ENCODE measurements at places on chromosomes 1 and 21.
A peak's percentile ranks its signal among the peaks of the same experiment; 100 is the strongest.

- DNase-seq: no peak
Observed at GRCh38 chr1:90358448-90358847, 358.7 kb downstream of the BARHL2 start.

DNA sequence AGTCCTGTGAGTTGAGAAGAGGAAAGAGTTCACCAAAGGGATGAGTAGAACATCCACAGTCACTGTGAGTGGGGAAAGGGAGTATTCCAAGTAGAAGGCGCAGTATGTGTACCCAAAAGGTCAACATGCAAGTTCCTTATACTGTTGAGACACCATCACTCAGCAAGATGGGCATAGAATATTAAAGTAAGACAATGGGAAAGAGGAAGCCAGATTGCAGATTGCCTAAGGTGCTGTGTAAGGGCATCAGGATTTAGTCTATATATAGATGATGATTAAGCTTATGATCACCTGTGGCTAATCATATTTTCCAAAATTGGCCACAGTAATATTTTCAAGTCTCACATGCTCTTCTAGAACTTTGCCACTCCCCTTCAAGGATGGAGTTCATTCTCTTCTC, 120.1 kb upstream of the CAMK1G start:
- no peak for DNase-seq

GRCh38 chr1:109791495-109792043, 27.8 kb upstream of the EPS8L3 start:
- DNase-seq: no peak

GRCh38 chr1:164477343-164477742, 81.6 kb upstream of the PBX1 start:
- no peak for DNase-seq

DNA sequence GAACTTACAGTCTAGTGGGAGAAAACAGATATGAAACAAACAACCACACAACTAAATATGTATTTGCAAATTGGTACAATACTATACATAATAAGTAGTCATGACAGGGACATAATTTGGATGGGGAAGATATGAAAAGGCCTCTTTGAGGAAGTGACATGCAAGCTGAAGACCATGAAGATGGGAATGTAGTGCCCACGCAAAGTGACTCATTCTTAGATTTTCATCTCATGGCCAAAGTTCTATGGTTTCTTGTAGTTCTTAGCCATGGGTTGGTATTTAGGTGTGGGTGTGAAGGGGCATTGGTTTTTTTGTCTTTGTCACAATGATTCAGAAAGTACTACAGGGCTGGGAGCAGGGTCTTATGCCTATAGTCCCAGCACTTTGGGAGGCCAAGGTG, 105.4 kb upstream of the FAM78B start:
- no peak for DNase-seq

GRCh38 chr1:212727386-212728181, 27.9 kb upstream of the BATF3 start:
- peak; percentile 74 for DNase-seq

DNA sequence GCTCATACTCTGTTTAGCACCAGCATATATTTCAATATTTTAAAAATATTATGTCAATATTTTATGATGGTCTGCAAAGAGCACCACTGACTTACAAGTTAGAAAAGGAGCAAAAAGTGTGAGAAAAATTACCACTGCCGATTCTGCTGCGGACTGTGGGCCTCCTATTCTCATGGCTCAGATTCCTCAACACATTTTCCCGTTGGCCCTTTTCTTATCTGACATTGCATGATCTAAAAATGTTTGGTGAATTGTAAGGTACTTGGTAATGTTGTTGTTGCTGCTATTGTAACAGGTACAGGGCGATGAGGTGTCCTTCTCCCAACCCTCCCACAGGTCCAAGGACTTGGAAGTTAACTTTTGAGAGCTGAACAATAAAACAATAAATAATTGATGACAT, 737 bp downstream of the C1orf162 start:
- no peak for DNase-seq

DNA sequence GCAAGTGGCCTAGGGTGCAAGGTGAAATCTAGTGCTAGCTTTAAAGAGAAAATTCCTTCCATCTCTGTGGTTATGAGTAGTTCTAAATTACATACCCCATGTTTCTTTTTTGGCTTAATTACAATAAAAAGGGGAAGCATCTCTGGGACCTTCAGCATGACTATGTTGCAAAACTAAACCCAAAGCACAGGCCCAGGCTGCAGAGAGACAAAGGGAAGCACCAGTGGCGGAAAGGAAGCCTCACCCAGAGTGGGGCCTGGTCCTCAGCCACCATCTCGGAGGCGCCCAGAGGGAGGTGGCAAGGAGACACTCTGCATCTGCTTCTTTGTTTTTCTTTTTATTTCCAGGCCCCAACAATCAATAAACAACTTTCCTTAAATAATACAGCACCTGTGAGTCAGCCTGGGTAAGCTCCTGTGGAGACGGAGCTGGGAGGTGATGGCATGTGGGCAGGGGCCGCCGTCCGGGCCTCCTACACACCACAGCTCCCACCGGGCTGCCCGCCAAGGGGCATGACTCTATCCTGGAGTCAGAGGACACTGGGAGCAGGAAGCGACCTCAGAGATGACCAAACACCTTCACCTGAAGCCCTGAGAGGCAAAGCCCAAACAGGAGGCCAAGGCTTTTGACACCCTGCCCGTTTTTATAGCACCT, 21.7 kb downstream of the ITPKB start:
- DNase-seq: no peak

DNA sequence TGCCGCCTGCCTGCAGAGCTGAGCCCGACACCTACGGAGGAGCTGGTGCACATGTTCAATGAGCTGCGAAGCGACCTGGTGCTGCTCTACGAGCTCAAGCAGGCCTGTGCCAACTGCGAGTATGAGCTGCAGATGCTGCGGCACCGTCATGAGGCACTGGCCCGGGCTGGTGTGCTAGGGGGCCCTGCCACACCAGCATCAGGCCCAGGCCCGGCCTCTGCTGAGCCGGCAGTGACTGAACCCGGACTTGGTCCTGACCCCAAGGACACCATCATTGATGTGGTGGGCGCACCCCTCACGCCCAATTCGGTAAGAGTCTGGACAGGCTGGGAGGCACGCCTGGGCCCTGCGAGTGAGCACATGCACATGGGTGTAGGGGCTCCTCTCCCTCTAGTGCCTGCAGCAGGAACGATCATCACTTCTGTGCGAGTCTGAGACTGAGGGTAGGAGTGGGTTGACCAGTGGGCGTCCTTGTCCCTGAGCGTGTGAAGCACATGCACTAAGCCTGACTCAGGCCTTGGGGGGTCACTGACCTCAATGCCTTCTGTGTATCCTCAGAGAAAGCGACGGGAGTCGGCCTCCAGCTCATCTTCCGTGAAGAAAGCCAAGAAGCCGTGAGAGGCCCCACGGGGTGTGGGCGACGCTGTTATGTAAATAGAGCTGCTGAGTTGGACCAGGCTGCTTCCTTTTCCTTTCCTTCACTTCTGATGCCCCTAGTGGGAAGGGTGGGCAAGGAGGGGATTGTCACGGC, 6.9 kb downstream of the DMAP1 start:
- DNase-seq: peak; percentile 35

DNA sequence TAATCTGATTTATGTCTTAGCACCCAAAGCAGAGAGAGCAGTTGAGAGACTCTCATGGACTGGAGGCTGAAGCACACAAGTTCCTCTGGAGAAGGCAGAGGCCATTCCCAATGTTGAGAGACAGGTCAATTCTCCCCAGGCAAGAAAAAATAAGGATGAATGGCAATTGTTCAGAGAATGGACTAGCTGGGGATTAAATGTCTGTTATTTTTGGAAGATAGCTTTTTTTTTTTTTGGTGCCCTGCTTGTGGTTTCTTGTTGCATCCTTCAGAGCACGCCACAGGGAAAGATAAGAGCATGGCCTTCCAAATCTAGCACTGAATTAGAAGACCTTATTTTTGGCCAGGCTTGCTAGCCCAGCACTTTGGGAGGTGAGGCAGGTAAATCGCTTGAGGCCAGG, 65.6 kb upstream of the ERRFI1 start:
- DNase-seq: peak; percentile 45

- no peak for DNase-seq
Observed at GRCh38 chr1:116754198-116754977, at the start of gene CD2. Gene CD2, plus strand, starts transcription at chr1:116754430. Its CDS starts 63 bp downstream, at chr1:116754493.

DNA sequence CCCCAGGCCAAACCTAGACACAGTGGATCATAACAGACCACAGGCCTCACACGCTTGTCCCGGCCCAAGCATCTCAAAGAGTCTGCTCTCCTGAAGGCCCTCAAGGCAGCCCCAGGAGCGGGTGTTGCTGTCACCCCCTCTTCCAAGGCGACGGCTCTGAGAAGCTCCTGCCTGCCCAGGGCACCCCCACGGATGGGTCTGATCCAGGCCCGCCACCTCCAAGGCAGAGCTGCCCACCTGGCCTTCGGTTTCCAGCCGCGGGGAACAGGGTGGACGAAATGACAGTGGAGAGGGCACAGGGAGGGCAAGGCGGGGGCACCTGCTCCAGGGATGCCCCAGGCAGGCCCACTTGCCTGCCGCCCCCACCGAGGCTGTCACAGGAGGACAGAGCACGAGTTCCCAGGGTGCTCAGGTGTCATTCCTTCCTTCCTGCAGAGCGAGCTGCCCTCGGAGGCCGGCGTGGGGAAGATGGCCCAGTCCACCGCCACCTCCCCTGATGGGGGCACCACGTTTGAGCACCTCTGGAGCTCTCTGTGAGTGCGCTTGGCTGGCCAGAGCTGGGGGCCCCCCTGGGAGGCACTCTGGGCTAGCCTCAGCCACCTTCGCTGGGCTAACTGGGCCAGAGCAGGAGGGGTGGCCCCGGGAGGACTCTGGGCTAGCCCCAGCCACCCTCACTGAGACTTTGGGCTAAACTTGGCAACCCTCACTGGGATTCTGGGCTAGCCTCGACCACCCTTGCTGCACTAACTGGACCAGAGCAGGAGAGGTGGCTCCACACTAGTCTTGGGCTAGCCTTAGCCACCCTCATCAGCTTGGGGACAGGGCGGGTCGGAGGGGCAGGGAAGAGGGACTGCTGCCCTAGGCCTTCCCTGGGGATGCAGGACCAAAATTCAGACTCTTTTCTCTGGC, 29.8 kb downstream of the TP73 start:
- DNase-seq: no peak

- no peak for DNase-seq
Observed at GRCh38 chr21:38244407-38244787, 12.4 kb upstream of the KCNJ15 start.

DNA sequence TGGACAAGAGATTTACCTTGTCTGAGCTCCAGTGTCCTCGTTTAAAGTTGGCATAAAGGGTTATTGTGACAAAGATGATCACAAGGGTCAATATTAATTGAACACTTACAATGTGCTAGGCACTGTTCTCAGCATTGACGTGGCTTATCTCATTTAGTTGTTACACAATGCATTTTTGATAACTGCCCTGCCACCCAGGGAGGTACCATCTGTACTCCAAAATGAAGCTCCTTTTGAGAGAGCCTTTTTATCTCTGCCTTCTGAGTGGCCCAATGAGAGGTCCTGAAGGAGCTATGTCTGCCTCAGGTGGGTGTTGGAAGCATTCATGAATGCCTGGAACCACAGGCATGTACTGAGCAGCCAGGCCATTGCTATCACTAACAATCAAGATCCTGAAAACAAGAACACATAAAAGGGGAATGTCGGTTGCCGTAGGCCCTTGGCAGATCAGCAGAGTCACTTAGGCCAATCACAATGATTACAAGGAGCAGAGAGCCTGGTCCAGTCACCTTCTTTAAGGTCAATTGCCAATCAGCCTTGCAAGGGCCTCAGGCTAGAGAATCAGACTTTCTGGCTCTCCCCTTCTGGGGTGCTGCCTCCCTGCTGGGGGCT, 78.5 kb downstream of the NMNAT2 start:
- DNase-seq: no peak

GRCh38 chr1:230743899-230744298, 3.3 kb upstream of the CAPN9 start:
- DNase-seq: no peak

DNA sequence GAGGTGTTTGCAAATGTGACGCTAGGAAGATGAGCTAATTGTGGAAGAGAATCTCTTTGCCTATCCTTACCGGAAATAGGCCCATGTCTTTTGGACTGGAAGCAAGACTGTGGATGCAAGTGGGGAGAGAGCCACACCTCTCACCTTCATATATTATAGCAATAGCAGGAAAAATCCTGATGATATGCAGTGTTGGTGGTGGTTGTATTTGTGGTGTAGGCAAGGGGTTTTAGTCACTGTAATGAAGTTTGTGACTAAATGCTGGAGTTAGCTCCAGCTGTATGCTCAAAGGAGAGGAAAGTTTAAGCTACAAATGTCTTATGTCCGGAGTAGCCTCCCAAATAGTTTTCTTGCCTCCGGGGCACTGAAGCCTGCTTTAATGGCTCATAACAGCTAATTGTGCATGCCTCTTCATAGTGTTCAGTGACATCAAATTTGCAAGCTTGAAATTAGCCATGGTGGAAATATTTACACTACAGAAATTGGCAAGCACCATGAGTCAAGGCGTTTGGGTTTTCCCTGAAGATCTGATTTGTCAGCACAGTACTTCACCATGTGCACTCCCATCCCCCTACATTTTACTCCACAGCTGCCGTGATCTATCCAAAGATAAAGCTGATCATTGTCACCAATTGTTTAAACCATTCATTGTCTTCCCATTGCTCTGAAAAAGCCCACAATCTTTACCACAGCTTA, 102.6 kb upstream of the ZNF644 start:
- no peak for DNase-seq

- DNase-seq: peak; percentile 42
Observed at GRCh38 chr1:7389201-7389905, 381.7 kb upstream of the VAMP3 start.

GRCh38 chr1:19438516-19439195, 46.7 kb downstream of the CAPZB start:
- no peak for DNase-seq

- no peak for DNase-seq
Observed at GRCh38 chr1:208211921-208212843, 32.0 kb downstream of the PLXNA2 start.

GRCh38 chr21:33256019-33256418, 10.1 kb upstream of the IL10RB start:
- no peak for DNase-seq

- no peak for DNase-seq
Observed at GRCh38 chr1:19793360-19794046, 6.2 kb downstream of the TMCO4 start.

- peak; percentile 58 for DNase-seq
Observed at GRCh38 chr1:167401260-167401873, 117.0 kb downstream of the CD247 start.

- no peak for DNase-seq
Observed at GRCh38 chr1:83102630-83103071, 896.3 kb downstream of the TTLL7 start.

DNA sequence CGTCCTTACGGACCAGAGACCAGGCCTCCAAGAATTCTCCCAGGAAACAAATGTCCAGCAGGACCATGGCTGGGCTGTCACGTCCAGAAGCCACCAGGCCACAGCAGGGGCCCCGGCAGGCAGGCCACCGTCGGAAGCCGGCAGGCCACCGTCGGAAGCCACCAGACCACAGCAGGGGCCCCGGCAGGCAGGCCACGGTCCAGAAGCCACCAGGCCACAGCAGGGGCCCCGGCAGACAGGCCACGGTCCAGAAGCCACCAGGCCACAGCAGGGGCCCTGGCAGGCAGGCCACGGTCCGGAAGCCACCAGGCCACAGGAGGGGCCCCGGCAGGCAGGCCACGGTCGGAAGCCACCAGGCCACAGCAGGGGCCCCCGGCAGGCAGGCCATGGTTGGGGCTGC, 67.0 kb upstream of the PDE9A start:
- DNase-seq: no peak

Measured in astrocyte of the spinal cord (primary cell).